ENCODE measurements at places on chromosomes 3 and 15.

DNA sequence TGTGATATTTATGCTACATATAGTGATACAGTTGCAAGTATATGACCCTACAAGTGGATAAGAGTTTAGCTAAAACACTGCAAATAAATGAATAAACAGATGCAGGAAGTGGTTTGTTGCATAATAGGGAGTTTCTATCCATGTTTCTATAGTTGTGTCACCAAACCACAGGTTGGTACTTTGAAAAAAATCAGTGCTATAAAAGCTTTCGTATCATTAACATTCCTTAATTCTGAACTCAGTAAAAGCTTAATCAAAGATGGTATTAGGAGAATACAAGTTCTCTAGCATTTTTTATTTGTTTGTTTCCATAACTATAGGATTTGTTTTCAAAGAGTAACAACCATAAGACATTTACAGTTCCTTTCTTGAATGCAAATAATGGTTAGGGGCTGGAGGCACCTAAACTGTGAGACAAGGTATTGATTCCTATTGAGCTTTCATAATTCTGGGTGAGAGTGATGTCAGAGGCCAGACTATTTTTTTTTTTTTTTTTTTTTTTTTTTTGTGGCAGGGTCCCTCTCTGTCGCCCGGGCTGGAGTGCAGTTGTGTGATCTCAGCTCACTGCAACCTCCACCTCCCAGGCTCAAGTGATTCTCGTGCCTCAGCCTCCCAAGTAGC is 29.6 kb downstream of the CPOX start:
- no peak for DNase-seq

DNA sequence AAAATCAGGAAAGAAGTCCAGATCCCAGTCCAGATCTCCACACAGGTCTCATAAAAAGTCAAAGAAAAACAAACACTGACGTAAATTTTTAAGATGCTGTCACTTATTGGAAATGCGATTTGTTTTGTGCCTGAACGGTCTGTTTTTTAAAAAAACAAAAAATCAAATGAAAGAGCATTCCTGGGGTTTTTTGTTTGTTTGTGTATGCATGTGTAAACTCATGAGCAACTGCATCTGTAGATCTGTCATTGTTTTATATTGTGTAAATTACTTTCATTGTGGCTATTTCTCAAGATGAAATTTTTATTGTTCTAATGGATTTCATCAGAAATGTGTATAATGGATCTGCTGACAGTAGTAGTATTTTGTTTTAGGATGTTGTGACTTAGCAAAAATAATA is 55.0 kb downstream of the U2SURP start:
- no peak for DNase-seq

DNA sequence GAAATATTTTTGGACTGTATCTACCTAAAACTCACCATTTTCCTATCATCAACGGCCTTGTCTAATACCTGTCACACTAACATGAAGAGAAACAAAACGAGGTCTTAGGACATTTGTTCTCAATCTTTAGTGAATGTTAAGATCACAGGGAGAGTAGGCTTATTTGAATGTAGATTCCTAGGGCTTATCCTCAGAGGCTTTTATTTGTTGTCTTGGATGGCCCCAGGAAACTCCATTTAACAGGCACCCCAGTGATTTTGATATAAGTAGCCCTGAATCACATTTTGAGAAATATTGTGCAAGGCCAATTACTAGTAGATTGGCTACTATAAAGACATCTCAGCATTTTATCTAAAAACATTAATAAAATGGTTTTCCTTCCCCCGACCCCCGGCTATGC is 367.4 kb downstream of the GAP43 start:
- DNase-seq, result no peak

GRCh38 chr3:25907081-25907480 is 117.2 kb downstream of the OXSM start:
- DNase-seq, result no peak

GRCh38 chr3:185175370-185175987 is 22.6 kb upstream of the C3orf70 start:
- no peak for DNase-seq

- DNase-seq, result no peak
Measured at GRCh38 chr15:61196711-61197586, 32.2 kb downstream of the RORA start.

DNA sequence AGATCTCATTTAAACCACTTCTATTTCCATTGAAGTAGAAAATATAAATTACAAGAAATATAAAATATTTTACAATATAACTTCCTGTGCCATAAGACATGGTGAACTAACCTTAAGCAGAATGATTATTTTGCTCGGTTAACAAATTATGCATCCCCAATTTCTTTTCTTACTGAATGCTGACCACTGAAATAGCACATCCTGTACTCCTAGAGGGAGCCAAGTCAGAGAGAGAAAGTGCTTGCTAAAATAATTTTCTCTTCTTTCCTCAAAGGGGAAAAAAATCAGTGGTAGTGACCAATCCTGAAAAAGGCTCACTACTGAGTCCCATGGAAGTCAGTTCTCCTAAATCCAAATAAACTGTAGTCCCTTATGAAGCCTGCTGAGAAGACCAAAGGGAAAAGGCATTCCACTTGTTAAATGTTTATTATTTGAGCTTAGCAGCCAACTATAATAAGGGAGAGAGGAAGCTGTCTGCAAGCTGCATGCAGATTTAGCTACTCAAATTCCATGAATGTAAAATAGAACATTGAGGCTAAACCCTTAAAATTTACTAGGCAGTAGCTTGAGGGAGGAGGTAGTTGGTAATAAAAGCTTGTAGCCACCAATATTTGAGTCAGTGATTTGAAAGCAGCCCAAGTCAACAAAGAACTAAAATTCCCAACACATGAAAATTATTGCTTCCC is 33.1 kb downstream of the CEP152 start:
- no peak for DNase-seq

DNA sequence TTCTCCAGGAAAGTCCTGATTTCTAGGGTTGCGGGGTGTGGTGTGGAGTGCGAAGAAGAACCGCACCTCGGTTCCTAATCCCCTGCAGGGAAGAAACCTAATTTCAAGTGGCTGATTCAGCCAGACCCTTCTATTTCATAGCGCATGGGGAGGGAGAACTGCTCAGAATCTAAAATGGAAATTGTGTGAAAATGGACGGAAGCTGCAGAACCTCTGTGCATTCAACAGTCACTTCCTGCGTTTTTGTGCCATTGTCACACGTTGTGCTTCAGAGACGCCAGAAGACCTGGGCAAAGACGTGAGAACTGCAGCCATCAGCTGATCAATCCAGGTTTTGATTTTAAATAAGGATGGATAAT is 1.2 kb downstream of the SIDT1 start:
- no peak for DNase-seq

DNA sequence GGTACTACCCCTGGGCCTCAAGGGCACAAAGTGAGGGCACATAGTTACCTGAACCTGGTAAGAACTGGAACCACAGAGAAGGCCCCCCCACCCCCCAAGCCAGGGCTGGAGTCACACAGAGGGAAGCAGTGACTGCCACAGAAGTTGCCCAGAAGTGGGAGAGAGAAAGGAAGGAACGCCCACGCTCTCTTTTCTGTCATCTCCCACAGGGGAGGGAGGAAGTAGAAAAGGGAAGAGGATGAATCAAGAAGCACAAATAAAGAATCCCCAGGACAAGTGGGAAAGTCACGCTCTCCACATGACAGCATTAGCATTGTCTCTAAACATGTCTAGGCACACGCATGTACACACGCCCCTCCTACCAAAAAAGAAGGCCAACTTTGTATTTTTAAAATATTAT is 114.7 kb upstream of the FRMD4B start:
- no peak for DNase-seq

GRCh38 chr3:89375451-89375850 is 268.0 kb downstream of the EPHA3 start:
- DNase-seq, result no peak

- no peak for DNase-seq
Measured at GRCh38 chr3:124845406-124845805, 41.8 kb downstream of the ITGB5 start.

- no peak for DNase-seq
Measured at GRCh38 chr15:67613211-67613610, 70.7 kb downstream of the MAP2K5 start.

DNA sequence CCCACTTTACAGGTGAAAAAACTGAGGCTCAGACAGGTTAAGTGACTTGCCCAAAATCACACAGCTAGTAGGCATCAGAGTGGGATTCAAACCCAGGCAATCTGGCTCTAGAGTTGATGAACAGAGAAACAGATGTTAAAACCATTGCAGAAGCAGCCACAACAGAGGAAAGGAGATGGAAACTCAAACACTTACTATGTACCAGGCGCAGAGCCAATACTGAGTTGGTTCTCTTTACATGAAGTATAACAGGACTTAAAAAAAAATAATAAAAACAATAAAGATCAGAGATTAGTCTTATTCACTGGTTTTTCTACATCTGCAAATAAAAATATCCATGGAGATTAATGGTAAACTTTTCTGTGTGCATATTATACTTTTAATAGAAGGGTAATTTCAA is 84.9 kb upstream of the SPATA12 start:
- DNase-seq, result no peak

GRCh38 chr15:94290730-94291129 is 59.4 kb downstream of the MCTP2 start:
- DNase-seq, result no peak

GRCh38 chr3:182792901-182793662 is at the start of gene ATP11B:
Gene ATP11B (plus strand): TSS chr3:182793504. CDS start chr3:182793760, 256 bp downstream.
- DNase-seq, result peak; percentile 64

DNA sequence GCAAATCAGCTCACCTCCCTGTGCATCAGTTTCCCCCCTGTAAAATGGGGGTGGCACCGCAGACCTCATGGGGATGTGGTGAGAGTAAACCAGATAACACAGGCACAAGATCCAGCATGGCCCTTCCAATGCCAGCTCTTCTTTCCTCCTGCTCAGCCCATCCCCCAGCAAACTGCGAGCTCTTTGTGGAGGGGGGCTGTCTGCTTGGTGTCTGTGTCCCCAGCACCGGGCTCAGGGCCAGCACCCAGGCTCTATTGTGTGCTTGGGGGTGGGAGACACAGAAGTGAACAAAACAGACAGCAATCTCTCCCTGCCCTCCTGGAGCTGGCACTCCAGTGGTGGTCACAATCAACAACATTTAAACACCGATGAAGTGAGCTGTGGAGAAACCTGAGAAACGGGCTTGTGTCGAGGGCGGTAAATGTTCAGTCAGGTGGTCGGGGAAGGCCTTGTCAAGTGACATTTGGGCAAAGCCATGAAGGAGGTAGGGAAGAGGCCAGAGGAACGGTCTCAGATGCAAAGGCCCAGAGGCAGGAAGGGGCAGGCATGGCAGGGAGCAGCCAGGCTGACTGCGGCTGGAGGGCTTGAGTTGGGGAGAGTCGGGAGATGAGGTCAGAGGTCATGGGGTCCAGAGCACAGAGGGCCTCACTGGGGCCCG is 28.4 kb downstream of the GRIP2 start:
- DNase-seq, result no peak

GRCh38 chr15:68055224-68055705 is 1.1 kb downstream of the PIAS1 start:
- DNase-seq, result no peak

DNA sequence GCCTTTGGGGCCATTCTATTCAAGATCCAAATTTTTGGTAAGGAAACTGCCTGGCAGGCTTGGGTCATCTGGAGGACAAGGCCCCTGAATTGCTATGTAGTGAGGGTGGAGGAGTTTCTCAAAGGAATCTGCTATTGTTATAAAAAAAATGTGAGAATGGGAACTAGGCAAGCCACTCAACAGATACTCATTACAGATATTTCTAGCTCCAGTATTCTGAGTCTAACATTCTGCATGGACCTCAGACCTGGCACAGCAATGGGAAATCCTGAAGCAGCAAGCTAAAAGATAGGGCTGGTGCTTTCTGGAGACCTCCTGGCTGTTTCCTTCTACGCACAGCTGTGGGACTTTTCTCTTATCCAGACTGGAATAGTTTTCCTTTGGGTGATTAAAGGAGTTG is 430.7 kb upstream of the RBMS3 start:
- DNase-seq, result no peak

- DNase-seq, result no peak
Measured at GRCh38 chr3:127394984-127395662, 107.3 kb upstream of the PRR20G start.

All from 8988T (cell line).